Stimulated activated CD4-positive, alpha-beta T cell treated with anti-CD3 and anti-CD28 coated beads, Interleukin-1b, Interleukin-23, amount 100 ng/mL, for 1 hour (primary cell): ENCODE measurements at places on chromosomes 2 and 18.

GRCh38 chr18:54679318-54680149 lies 88.5 kb downstream of the DYNAP start:
- no peak for DNase-seq

DNA sequence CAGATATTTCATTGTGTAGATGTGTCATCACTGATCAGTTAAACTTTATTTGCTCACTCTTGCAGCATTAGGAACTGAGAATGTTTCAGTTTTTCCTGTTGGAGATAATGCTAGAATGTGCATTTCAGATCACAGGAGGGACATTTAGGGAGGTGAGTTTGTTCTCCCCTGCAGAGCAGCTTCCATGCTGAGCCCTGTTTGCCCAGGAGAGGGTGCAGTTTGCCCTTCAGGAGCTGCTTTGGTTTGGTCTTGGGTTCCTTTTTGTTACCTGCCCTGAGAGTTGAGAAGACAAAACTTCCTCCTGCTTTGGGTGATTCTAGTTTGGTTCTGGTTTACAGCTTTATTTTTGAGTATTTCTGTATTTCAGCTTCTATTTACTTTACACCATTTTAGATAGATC lies 49.9 kb downstream of the DGKD start:
- no peak for DNase-seq

DNA sequence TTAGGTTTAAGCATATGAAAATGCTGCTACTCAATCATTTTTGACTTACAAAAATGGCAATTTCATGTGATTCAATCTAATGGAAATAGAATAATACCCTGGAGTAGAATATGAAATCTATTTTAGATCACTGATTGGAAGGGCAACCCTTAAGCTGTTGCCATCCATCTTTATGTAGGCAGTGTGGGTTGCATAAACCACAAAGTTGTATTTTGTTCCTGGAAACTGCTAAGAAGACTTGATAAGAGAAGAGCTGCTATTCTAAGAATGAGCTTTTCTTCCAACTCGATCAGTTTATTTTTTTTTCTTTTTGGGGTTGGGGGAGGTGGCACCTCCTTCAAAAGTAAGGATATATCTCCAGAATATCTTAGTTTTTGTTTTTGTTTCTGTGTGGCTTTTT lies 60.2 kb downstream of the CAVIN2 start:
- no peak for DNase-seq

GRCh38 chr2:173815772-173816171 lies 149.4 kb downstream of the SP3 start:
- no peak for DNase-seq

DNA sequence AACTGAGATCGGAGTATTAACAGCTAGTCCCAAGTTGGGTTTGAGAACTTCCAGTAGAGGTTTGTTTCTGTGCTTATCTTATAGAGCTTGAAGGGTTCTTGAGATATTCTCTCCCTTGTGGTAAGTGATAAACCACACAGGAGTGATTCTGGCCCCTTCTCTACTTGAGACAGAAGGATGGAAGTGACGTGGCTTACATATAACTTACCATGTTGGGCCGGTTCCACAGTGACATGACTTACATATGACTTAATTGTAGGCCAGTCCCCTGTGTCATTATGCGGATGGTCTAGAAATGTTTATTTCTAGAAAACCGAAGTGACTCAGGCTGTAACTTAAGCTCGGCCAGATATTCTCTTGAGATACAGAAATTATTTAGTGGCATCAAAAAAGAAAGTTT lies 62.7 kb downstream of the TRAPPC12 start:
- DNase-seq = no peak
